ENCODE measurements at places on chromosomes 12 and 14.

- DNase-seq = no peak
Observed at GRCh38 chr14:49506650-49507049, 79.5 kb downstream of the RPS29 start.

DNA sequence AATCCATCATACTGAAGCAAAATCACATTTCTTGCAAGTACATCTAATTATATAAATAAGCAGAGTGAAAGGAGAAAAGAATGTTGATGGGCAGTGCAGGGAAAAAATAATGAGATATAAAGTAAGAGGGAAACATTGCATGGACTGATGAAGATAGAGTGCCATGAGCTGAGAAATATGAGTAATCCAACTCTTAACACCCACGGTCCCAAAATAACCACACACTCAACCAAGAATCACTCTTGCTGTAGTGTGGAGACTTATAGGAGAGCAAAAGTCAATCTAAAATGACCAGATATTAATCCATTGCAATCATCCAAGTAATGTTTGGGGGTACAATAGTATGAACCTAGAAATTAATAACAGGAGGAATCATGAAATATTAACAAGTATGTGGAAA is 40.2 kb downstream of the MYF5 start:
- DNase-seq = peak; percentile 54

GRCh38 chr12:122827258-122827657 is 8.0 kb upstream of the HIP1R start:
- DNase-seq = no peak

DNA sequence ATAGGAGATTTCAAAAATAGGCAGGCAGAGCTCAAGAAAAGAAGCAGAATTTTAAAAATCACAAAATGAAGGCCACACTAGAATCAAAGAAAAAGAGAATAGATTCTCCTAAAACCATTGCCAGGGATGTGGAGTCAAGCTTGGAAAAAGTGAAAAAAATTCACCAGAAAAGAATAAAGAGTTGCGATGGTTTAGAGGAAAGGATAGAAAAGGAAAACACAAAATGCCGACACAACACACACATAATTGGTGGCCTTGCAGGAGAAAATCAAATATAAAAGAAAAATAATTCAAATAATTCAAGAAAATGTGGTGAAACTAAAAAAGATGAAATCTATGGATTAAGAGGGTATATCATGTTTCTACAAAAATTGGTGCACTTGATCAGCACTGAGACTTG is 181.6 kb upstream of the C14orf180 start:
- DNase-seq = peak; percentile 22

DNA sequence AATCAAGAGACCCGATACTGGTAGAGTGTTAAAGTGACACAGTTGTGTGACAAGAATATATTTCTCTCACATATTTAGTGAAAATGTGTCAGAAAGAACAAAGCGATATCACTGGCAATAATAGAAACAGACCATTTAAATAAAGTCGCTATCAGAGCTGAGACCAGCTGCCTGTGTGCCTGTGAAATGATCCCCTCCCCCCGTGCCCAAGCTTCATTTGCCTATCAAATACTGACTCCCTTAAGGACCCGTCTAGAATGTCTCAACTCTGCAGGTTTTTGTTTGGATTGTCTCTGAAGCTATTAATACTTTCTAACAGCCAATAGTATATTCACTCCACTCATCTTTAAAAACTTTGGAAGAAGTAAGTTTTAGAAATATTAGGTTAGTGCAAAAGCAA is 98.9 kb downstream of the EGLN3 start:
- no peak for DNase-seq

DNA sequence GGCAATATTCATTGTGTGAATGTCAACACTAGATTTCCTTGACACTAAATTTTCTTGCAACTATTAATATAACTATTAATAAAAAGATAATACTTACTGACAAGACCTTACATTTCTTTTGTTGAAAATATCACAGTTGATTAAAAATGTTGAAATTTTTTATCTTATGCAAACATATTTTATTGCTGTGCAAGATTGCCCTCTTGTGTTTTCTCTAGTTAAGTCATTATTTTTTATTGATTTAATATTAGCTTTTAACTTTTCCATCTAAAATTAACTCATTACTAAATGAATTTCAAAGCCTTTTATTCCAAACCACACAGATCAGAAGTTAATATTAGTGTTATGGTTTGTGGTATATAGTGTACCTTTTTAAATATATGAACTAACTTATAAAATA is 11.7 kb upstream of the NAA30 start:
- no peak for DNase-seq

GRCh38 chr12:20125276-20125798 is 243.0 kb upstream of the PDE3A start:
- no peak for DNase-seq

GRCh38 chr12:24591715-24592440 is 357.0 kb downstream of the BCAT1 start:
- DNase-seq = no peak

DNA sequence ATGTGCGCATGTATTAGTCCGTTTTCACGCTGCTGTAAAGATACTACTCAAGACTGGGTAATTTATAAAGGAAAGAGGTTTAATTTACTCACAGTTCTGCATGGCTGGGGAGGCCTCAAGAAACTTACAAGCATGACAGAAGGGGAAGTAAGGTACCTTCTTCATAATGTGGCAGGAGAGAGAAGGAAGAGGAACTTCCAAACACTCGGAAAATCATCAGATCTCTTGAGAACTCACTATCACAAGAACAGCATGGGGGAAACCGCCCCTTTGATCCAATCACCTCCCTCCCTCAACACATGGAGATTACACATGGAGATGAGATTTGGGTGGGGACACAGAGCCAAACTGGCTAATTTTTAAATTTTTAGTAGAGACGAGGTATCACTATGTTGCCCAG is 41.8 kb upstream of the SNX6 start:
- DNase-seq = no peak

- no peak for DNase-seq
Observed at GRCh38 chr12:30914986-30915591, 11.5 kb upstream of the TSPAN11 start.

- no peak for DNase-seq
Observed at GRCh38 chr12:124481772-124482566, 85.4 kb downstream of the NCOR2 start.

Data from foreskin fibroblast (primary cell).